GM04503 (cell line): ENCODE measurements at places on chromosomes 16 and 17.
A peak's percentile ranks its signal among the peaks of the same experiment; 100 is the strongest.

GRCh38 chr16:16018705-16019104 lies 69.3 kb downstream of the ABCC1 start:
- DNase-seq: no peak

GRCh38 chr17:75995385-75995925 lies 5.2 kb upstream of the CDK3 start:
- no peak for DNase-seq

GRCh38 chr17:7204336-7204735 lies 15.3 kb downstream of the DLG4 start:
- no peak for DNase-seq

DNA sequence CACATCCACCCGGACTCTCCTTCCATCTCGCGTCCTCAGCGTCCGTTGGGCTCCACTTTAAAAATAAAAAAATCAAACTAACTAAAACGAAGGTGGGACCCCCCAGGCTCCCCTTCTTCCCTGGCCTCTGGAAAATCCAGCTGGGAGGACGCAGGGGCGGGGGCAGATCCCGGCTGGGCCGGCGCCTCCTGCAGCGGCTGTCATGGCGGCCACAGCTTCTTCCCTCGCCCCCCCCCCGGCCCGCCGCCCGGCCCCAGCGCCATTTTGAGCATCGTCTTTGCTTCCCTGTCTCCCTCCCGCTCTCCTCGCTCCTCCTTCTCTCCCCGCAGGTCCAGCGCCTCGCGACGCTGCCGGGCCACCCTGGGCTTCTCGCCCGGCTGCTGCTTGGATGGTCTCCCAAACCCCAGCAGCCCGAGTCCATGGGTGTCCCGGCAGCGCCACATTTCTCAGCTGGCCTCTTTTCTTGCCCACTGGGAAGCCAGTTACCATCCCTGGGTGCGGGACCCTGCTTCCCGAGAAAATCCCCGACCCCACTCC lies 3.3 kb downstream of the HOXB2 start:
- DNase-seq: no peak

GRCh38 chr17:80960037-80960796 lies 31.4 kb upstream of the CHMP6 start:
- no peak for DNase-seq

- DNase-seq: no peak
These were observed 78.5 kb downstream of the WWOX start for GRCh38 chr16:78177987-78178386.

DNA sequence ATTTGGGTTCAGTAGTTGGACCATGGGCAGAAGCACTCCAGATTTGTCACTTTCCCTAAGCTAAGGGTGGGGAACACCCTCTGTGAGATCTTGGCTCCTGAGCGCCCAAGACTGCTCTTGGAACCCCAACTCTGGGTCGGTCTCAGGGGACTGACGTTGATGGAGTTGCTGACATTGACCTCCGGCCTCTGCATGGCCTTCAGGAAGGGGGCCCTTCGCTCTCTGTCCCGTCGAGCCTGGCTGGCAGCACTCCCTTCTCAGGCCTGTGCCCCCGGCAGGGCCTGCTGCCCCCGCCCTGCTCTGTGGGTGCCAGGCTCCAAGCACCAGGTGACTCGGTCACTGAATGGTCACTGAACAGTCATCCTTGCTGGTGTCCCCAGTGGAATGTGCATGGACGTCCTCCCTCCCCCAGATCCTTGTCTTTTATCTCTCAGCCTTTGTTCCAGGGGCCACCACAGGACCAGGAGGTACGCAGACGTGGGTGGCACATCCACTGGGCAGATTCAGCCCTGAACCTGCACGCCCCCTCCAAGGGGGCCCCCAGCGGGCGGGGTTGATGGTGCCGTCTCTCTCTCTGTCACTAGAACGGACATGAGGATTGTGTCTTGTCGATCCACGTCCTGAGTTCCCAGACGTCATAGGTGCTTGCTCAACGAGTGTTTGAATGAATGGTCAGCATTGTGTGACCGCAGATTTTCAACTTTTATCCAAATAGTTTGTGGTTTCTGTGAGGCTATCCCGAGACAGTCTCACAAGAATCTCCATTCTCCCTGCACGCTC lies 314.5 kb downstream of the SEC14L1 start:
- peak; percentile 51 for DNase-seq

DNA sequence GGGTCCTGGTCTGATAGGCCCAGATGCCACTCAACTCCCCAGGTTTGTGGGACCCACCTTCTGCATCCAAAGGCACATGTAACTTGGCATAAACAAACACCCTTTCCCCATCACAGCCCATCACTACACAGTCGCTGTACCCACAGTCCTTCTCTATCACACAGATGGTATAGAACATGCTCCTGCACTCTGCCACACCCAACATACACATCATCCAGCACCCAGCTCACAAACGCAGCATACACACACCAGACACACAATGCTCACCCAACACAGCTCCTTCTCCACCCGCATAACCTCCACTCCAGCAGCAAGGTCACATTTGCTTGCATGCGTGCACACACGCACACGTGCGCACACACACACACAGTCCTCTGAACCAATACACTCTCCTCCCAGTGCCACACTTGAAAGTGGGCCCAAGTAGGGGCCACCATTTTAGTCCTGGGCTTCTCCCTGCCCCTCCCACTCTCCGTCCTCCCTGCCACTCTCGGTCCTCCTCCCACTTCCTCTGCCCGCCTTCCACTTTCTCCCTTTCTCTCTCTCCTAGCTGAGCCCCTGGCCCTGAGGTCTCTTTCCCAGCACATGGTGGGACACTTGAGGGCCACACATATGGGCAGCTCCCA lies 8.5 kb upstream of the TMEM92 start:
- DNase-seq: no peak

GRCh38 chr17:63364944-63365343 lies 81.2 kb downstream of the CYB561 start:
- DNase-seq: no peak

GRCh38 chr16:86224126-86224525 lies 286.2 kb upstream of the FOXF1 start:
- no peak for DNase-seq

GRCh38 chr17:28228986-28229729 lies 89.8 kb upstream of the TMEM97 start:
- DNase-seq: no peak

- no peak for DNase-seq
These were observed 2.1 kb upstream of the BAIAP2 start for GRCh38 chr17:81032641-81033480.

DNA sequence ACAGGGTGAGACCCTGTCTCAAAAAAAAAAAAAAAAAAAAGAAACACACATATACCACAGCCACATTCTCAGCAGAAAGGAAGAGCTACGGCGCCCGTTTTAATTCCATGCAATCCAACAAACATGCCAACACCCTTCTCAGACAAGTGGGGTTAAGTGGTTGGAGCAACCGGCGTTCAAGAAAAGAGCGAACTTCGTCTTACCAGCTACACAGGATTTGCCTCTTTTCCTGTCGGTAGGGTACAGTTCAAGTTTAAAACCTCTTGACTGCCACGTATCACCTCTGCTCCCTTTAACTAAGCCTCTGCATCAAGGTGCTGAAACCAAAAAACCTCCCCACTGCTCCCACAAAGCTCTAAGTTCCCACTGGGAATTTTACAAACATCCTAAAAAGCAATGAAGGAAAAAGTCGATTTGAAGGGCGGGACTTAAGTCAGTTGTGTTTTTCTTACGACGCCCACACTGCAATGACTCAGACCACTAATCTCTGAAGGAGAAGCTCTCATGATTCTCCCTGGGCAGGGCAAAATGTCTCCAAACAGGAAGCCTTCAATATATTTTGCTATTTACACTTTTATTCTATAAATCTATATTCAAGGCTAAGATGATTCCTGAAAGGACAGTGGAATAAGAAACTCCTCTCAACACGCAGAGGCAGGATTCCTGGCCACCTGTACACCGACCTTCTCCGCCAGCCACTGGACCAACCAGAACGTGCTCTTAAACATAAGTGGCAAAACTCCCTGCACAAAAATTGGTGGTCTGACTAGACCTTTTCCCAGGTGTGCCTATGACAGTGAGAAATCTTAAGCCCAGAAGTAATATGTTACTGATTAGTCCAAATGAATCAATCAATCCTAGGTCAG lies 18.8 kb downstream of the SRP68 start:
- DNase-seq: no peak

DNA sequence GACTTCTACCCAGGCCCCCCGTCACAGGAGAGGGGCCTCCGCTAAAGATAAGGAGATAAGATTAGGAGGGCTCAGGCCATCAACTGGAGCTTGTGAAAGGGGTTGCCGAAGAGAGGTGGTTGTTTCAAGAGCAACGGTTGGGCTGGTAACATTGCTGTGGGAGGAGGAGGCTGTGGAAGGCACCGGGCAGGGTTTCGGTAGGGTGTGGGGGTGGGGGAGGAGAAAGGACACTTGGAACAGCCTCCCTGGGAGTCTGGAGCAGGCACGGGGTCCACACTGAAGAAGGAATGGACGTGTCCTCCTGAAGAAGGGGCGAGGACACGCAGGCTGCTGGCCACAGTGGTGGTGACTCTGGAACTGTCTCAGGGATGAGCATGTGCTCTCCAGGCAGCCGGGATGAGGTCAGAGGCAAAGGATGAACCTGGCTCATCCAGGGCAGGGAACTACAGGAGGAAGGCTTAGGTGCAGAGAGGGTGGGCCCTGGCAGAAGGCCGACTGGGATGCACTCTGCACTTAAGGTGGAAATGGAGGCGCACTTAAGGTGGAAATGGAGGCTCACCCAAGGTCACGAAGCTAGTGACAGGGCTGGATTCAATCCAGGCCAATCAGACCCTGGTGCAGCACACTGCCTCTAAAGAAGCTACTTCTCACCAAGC lies 1.2 kb upstream of the EPX start:
- DNase-seq: no peak

DNA sequence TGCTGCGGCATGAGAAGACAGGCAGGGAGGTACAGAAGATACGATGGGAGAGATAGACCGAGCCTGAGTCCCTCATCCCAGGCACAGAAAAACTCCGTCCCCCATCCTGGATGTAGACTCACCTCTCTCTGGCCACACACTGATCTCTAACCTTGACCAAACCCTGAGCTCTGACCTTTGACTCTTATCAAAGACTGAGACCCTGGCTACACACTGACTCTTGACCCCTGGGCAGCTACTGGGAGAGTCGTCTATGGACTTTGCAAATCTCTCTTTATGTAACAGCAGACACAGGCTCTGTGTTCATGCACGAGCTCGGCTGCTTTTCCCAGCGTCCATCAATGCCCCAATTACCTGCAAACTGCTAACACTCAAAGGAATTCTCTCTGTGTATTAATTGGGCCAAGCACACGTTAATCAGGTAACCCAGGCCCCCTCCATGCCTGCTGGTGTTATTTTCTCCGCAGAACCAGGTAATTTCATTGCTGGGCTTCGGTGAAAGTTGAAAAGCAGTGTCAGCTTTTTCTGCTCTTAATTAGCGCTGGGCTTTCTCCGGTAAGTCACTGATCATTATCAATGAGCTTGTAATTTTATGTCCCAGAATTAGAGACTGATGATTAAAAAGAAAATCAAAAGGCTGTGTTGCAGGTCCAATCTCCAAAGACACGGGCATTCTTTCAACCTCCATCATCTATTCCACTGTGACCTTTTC lies 179.4 kb upstream of the NLRP1 start:
- DNase-seq: no peak

GRCh38 chr17:62405451-62405850 lies 18.2 kb upstream of the METTL2A start:
- no peak for DNase-seq

- DNase-seq: no peak
These were observed 40.9 kb downstream of the MAPT start for GRCh38 chr17:45935197-45935709.

- no peak for DNase-seq
These were observed 5.3 kb downstream of the MNT start for GRCh38 chr17:2395258-2396181.

GRCh38 chr17:35849469-35850348 lies 19.0 kb downstream of the HEATR9 start:
- DNase-seq: no peak

DNA sequence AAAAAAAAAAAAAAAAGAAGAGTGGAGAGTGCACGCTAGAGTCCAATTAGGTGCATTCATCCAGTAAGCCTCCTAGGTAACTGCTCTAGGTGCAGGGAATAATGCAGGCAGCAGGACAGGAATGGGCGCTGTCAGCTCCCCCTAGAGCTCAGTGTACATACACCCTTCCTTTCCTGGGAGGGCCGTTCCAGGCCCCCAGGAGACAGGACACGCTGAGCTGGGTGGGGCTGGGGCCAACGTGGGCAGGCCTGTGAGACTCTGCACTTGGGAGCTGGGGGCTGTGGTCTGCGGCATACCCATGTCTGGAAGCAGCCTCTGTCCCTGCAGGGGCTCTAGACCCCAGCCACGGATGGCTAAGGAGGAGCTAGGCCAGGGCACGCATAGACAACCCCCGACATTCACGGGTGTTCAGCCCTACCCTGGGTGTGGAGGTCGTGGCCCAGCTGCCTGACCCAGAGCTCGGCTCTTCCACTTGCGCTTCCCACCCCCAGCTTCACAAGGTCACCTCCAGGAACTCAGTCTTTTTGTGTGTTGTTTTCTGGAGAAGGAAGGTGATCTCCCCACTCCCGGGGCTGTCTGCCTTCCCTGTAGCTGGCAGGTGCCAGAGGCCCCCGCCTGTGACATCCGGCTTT lies 1.0 kb upstream of the ANTKMT start:
- no peak for DNase-seq

GRCh38 chr16:1123525-1124230 lies 27.6 kb upstream of the C1QTNF8 start:
- no peak for DNase-seq

- DNase-seq: no peak
These were observed 9.7 kb downstream of the CDRT4 start for GRCh38 chr17:15457723-15458094.

DNA sequence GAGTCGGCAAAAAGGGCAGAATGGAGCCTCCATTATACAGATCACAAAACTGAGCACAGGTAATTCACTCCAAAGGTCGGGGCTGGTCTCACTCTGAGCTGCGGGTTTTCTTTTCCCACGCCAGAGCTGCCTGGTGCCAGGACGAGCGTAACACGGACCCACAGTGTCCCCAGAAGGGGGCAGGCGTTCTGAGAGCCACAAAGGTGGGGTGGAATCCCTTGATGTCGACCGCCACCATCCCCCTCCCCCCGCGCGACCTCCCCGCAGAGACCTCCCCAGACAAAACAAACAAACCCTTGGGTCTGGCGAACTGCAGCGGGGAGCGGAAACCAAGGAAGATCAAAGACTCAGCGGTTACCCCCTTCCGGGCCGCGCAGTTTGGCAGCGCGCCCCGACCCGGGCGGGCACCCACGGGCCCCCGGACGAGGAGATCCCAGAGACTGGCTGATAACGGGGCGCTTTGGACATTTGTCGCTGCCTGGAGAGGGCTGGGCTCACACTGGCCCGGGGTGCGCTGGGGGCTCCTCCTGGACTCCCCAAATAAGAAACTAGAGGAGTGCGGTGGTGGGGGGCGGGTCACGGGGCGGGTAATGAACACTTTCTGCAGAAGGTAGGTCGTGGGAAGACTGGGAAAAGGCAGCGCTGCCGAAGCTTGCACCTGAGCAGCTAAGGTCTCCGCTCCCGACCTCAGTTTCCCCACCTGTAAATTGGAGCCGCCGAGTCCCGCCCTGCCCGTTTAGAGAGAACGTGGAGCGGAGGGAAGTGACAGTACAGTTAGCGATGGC lies 664 bp upstream of the NKD1 start:
- DNase-seq: no peak
